ENCODE measurements at places on chromosomes 11 and 22.
A peak's percentile ranks its signal among the peaks of the same experiment; 100 is the strongest.

GRCh38 chr22:47112582-47112965 is 350.1 kb downstream of the TBC1D22A start:
- no peak for DNase-seq

GRCh38 chr11:41282395-41282794 is 177.1 kb downstream of the LRRC4C start:
- DNase-seq = no peak

GRCh38 chr22:44039566-44040171 is 15.6 kb downstream of the PARVB start:
- no peak for DNase-seq

DNA sequence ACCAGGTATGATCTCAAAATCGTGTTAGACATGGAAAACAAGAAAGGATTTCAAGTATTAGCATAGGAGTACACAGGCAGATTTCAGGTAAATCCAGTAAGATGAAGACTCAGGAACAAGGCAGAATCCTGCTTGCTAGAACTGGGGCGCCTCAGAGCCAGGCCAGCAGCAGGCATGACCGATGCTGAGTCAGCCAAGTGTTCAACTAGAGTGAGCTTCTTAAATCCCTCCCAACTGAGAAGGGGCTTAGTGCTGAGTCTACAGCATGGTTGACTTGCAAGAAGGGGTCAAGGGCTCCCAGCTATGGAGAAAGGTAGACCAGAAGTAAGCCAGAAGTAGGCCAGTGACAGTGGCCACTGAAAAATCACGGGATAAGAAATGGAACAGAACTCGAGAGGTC is 12.4 kb downstream of the GRAP2 start:
- DNase-seq = no peak

DNA sequence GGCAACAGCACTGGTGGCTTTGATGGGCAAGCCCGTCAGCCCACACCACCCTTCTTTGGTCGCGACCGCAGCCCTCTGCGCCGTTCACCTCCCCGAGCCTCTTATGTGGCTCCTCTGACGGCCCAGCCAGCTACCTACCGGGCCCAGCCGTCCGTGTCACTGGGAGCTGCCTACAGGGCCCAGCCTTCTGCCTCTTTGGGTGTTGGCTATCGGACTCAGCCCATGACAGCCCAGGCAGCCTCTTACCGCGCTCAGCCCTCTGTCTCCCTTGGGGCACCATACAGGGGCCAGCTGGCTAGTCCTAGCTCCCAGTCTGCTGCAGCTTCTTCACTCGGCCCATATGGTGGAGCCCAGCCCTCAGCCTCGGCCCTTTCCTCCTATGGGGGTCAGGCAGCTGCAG is 8.0 kb downstream of the RBM14 start:
- no peak for DNase-seq

- no peak for DNase-seq
Observed at GRCh38 chr11:100031973-100032372, 655.1 kb upstream of the ARHGAP42 start.

- DNase-seq = peak; percentile 59
Observed at GRCh38 chr11:30914143-30914762, 328.1 kb upstream of the MPPED2 start.

DNA sequence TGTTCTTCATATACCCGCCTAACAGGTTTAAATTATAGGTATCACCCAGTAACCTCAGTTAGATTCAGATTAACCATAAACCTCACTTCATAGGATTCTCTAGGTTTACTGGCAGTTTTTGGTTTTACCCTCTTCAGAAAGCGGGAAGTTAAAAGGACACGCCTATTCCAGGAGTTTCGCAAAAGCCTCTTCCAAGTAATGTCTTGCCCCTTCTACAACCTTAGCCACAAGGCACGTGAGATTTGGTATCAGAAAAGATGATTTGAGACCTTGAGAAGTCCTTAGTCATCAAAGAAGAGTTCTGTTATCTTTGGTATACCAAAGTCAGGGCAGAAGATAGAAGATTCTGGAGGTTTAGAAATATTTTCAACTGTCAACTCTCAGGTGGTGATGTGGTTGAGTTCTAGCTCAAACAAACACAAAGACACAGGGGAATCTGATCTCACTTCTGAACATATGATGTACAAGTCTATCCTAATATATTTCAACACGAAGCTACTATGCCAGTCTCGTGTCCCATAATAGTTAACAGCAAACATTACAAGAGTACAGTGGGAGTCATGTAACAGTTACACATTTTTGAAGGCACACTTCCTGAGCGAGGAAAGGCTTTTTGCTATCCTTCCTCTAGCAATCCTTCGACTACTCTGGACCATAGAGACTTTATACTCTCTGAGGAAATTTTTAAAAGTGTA is 103.5 kb downstream of the USP35 start:
- DNase-seq = no peak

DNA sequence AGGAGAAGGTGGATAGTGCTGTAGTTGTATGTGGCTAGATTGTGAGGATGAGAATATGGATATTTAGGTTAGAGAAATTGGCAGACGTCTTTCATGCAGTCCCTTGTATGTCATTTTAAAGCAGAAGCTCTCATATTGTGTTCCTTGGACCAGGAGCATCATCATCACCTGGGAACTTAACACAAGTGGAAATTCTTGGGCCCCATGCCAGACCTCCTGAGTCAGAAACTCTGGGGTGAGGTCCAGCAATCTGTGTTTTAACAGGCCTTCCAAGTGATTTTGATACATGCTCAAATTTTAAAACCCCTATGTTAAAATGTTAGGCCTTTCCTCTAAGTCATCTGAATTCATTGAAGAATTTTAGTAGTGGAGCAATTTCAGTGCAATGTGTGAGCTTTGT is 34.8 kb downstream of the JHY start:
- DNase-seq = no peak

GRCh38 chr11:106540001-106540400 is 462.5 kb downstream of the AASDHPPT start:
- DNase-seq = no peak

GRCh38 chr22:30877662-30878515 is 90.7 kb downstream of the MORC2 start:
- DNase-seq = no peak

DNA sequence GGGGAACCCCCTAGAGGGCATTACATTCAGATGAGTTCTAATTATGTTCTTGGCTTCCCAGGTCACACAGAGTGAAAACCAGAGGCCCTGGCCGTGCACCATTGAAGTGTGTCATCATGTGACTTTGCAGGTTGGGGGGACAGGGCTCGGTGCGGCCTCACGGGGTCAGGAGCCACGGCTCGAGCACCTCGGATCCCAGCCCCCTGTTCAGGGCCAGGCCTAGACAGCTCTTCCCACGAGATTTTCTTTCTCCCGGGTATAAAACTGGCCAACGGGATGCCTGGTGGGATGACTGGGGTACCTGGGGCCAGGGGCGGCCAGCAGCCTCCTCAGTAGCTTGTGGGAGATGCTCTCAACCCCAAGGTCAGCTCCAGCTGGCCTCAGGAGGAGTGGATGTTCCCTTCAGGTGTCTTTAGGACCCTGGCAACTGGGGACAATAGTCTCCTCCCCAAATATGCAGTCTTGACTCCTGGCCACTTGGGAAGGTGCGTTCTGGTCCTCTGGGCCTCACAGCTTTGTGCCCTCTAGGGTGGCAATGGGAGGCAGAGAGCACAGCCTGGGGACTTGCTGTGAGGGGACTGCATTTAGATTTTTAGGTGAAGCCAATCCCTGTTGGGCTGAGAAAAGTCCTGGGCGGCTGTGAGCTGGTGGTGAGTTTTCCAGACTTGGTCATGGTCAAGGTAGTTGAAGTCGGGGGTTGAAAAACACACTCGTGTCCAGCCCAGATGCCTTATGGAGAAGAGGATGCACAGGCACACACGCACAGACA is 95.6 kb downstream of the KCNQ1 start:
- DNase-seq = no peak

- no peak for DNase-seq
Observed at GRCh38 chr11:38282718-38283117, 1684.7 kb upstream of the RAG2 start.

- peak; percentile 41 for DNase-seq
Observed at GRCh38 chr22:31650391-31650790, 11.6 kb downstream of the PISD start.

GRCh38 chr11:32960553-32961164 is 55.0 kb upstream of the DEPDC7 start:
- DNase-seq = peak; percentile 75

GRCh38 chr11:6350043-6350442 is 29.7 kb upstream of the CAVIN3 start:
- no peak for DNase-seq

GRCh38 chr11:102306048-102306597 is 11.2 kb upstream of the BIRC3 start:
- DNase-seq = peak; percentile 58

DNA sequence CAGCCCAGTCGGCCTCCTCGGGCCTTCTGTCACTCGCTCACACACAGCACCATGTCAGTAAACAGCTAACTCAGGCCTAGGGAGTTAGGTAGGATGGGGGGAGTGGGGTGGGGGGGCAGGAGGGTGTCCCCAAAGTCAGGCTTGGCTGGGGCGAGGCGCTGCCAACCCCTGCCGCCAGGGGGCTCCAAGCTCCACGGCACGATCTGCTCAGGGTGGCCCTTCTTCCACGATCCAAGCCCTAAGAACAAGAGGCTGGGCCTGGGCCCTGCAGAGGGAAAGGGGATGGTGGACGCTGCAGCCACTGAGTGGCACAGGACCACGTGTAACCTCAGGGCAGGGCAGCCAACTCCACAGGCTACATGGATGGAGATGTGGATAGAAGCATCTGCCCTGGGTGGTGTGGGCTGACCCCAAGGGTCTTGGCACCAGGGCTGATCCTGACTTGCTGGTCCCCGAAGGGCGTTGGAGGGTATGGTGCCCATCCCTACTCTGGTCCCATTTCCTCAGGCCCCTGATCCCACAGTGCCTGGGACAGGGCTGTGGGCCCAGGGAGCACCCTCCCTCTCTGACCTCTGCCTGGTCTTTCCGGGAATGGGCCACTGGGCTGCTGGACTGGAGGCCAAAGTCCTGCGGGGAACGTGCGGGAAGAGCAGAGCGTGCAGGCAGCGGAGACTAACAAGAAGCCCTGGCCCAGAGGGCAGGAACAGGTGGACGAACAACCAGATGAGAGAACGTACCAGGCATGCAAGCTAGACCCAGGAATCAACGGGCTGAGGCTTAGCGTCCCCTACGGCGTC is 29.1 kb upstream of the TXNRD2 start:
- peak; percentile 76 for DNase-seq

DNA sequence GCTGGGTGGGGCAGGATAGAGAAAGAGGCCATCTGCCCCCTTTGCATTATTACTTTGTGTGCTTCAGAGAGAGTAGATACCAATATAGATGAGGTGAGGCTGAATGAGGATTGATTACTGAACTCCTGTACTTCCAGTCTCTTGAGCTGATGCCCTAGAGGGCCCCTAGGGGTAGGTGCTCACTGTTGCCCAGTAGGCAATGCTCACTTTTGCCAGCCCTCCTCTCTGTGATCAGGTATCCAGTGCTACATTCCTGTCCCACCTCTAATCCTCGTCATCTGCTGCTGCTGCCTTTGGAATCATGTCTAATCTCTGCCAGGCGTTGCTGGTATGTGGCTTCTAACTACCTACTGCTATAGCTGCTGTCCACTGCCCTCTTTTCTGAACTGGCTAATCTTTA is 57.2 kb downstream of the CCDC83 start:
- DNase-seq = no peak

- DNase-seq = no peak
Observed at GRCh38 chr22:37156686-37157435, 7.1 kb upstream of the IL2RB start.

GRCh38 chr11:121328176-121328966 is 35.8 kb downstream of the SC5D start:
- peak; percentile 26 for DNase-seq

DNA sequence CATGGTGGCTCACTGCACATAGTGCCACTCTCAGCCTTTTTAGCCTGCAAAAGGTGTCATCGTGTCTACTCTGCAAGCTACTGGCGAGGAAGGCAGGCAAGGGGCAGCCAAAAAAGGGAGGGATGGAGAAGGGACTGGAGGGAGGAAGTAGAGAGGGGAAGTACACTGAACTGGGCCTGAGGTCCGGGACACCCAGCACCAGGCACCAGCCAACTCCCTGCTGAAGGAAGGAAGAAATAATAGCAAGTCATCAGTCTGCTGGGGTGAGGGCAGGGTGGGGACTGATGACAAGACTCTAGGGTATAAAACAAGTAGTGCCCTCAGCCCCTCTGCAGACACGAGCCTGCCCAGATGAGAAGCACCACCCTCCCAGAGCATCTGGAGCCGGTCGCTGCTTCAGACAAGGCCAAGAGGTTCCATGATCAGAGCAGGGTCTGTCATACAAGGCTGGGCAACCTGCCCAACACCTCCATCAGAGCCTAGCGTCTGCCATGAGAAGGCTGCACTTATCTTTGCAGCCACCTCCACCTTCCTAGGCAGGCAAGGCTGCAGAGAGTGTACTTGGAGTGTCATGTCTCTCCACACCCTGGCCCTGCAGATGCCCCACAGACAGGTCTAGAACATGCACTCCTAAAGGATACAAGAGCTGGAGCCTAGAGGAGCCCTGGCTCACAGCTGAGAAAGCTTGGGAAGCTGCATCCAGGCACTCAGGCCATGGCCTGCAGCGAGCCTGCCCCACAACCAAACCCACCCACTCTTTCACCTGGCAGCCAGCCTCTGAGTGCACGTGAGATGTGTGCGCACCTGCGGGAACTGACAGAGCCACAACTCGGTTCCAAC is 9.0 kb upstream of the COMT start:
- no peak for DNase-seq

GRCh38 chr11:65802841-65803240 is 16.0 kb downstream of the OVOL1 start:
- DNase-seq = no peak

GRCh38 chr11:126090452-126090851 is 27.8 kb upstream of the CDON start:
- no peak for DNase-seq

GRCh38 chr22:39999144-39999757 is 4.5 kb downstream of the FAM83F start:
- DNase-seq = no peak

DNA sequence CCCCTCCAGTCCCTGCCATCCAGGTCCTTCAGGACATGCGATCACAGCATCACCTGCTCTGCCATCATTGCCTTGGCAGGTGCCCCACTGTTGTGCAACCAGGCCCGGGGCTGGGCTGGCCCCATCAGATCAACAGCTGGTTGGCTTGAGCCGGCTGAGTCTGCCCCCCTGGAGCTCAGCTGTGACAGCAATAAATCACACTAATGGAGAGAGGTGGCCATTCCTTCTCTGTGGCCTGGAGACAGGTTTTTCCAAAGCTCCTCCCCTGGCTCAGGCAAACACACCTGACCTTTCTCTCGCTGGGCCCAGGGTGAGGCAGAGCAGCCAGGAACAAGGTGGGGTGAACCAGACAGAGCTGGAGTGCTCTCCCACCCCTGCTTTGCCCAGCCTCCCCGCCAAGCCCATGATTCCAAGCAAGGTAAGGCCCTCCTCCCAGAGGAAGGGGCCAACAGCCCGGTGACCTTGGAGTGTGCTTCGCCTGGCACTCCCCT is 8.9 kb upstream of the FXYD2 start:
- no peak for DNase-seq
